ENCODE measurements at places on chromosomes 3 and 15.

DNA sequence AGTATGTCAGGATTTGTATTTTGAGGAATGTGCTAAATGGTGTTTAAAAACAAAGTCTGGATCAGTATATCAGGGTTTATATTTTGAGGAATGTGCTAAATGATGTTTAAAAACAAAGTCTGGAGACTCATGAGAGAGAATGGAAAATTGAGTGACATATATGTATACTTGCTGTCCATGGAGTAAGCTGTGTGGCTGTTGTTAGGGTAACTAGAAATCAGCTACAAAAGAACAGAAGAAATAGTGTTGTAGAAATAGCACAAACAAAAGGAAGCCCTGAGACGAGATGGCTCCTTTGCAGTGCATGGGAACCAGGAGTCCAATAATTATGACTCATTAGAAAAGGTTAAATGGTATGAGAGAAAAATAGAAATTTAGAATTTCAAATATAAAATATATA lies 282.7 kb upstream of the MANF start:
- no peak for DNase-seq

GRCh38 chr3:30531017-30531570 lies 75.3 kb upstream of the TGFBR2 start:
- DNase-seq: no peak

DNA sequence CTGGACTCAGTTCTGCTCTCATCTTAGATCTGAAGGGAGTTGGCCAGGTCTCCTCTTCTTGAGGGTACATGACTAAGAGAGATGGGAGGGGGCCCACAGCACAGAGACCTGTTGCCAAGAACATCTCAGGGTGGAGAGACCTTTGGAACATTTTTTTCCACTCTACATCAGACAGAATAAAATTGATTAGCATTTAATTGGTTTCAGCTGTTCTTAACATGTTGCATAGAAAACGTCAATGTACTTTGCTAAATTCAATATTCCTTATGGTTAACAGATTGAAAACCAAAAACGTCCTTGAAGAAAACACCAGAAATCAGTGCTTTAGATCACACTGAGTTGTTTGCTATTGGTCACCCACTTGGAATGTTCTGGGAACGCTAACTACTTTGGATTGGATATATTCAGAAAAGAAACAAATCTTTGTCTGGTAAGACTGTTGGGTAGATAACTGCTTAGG lies 36.4 kb upstream of the FSTL1 start:
- no peak for DNase-seq

GRCh38 chr3:43932921-43933320 lies 242.2 kb downstream of the ABHD5 start:
- no peak for DNase-seq

GRCh38 chr3:136490646-136491405 lies 240.7 kb downstream of the PCCB start:
- DNase-seq: no peak

DNA sequence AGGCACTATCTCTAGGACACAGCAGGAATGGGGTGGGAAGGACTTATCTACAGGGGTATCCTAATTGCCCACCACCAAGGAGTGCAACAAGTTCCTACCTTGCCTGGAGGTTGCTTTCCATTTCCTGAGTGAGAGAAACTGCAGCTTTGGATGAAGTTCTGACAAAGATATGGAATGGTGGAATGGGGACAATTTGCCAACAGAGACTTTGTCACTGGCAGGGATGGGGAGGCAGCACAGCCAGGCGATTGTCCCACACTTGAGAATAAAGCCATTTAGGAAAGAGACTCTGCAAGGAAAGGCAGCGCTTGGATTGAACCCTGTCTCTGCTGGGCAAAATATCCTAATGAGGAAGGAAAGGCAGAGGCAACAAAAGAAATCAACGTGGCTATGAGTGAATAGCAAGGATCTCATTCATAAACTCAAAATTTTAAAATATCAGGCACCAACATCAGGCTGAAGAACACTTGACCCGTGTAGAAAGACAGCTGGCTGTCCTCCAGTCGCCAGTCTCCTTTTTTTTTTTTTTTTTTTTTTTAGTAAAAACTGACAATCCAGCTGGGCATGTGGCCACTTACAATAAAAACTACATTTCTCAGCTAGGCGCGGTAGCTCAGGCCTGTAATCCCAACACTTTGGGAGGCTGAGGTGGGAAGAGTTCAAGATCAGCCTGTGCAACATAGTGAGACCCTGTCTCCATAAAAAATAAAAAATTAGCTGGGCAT lies 31.6 kb upstream of the PDE8A start:
- DNase-seq: no peak

GRCh38 chr3:194505791-194506415 lies 19.1 kb upstream of the ATP13A3 start:
- no peak for DNase-seq

DNA sequence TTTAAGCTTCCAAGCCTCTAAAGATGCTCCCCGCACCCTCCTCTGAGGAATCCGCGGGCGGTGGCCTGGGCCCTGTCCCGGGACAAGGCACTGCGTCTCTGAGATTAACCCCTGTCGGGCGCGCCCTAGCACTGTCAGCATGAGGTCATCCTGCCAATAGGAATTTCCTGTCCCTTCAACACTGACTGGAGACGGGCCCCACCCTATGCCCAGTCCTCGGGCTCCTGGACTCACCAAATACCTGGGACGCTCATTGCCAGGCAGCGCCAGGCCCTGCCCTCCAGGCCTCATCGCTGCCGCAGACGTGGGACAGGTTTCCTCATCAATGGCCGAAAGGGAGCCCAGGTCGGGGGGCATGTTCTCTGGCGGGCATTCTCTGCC lies 67.6 kb upstream of the SH3GL3 start:
- DNase-seq: no peak

- peak; percentile 3 for DNase-seq
Observed at GRCh38 chr3:99789011-99789721, 28.5 kb upstream of the CMSS1 start.

DNA sequence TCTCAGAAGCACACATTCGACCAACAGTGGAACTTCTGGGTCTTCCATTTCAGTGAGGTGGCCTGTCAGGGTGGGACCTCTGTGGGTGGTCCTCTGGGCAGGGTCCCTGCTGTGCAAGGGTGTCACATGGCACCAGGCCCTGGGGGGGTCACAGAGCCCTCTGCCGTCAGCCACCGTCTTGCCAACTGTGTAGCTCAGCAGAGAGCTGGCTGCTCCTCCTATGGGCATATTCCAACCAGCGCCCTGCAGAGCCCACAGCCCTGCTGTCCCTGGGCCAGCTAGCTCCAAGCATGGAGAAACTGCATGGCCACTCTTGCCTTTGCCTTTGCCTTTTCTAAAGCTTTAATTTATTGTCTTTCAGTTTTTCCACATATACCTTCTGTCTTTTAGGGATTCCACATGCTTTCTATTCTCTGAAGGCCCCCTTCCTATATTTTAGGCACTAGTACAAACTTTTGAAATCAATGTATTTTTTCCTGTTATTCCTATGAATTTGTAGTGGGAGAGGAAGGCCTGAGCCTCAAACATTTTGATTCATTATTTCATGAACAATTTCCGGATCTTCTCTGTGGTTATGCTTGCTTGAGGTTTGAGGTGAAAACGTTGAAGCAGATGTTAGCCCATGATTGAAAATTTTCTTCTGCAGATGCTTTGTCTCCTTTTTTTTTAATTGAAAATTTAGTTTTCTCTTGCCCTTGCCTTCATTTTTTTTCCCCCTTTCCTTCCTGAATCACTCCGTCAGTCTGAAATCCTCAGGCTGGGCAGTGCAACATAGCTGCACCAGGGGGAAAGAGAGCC lies 11.7 kb downstream of the IQCF1 start:
- DNase-seq: no peak

DNA sequence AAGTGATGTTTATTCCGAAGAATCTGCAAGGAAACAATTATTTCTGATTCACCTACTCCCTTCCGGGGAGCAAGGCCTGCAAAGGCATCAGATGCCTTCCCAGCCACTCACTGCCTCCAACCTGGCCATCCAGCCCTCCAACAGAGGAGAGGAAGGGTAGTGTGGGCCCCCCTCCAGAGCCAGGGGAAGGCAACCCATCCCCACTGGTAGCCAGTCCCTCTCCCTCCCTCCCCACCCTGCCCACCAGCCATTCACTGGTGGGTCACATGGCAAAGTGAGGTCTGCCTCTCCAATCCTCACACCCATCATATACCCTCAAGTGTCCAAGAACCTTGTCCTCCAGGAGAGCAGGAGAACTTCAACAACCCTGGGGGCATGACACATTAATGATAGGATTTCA lies 2.4 kb upstream of the VIPR1 start:
- no peak for DNase-seq

- no peak for DNase-seq
Observed at GRCh38 chr15:75436881-75437280, 14.6 kb downstream of the SIN3A start.

GRCh38 chr3:161156936-161157335 lies 51.8 kb upstream of the B3GALNT1 start:
- DNase-seq: no peak

GRCh38 chr3:8864402-8865350 lies 95.3 kb upstream of the OXTR start:
- DNase-seq: no peak

DNA sequence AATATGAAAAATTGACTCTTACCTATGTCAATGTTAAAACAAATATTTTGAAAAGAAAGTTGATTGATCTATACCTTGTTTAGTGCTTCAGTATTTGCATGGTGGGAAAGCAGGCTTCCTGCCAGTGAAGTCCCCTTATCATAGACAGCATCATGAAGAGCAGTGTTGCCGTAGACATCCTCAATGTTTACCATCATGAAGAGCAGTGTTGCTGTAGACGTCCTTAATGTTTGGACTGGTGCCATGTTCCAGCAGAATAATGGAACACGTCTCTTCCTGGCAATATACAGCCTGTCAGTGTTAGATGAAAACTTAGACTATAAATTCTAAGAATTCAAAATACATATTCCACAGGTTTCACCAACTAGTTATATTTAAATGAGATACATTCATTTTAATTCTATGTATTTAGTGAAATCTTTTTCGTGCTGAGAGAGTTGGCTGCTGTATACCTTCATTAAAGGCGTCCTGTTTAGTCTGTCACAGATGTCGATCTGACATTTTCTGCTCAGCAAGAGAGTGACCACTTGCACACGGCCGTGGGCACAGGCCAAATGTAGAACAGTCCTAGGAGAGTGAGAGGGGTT lies 116.8 kb downstream of the LMLN start:
- DNase-seq: no peak

DNA sequence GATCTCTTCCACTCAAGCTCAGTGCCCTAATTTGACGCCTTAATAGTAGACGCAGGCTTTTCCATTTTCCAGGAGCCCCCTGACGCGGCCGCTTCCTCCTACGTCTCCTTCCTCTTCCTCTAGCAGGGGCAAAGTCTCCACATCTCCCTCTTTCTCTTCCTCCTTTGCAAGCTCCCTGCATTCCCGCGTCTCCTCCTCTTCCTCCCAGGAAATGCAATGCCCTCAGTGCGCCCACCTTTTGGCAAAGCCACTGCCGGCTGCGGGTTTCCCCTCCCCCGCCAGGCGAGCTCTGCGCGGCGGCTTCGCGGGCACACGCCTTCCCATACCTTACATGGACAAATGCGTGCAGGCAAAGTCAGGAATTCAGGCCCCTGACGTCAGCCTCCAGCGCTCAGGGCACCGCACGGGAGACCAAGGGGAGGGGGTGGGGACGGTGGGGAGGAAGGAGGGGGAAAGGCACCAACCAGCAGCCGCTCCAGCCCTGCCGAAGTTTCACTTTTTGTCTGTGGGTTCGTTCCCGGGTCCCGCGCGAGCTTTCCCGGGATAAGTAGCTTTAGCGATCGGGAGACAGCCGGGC lies 432 bp upstream of the LPP start:
- DNase-seq: no peak

DNA sequence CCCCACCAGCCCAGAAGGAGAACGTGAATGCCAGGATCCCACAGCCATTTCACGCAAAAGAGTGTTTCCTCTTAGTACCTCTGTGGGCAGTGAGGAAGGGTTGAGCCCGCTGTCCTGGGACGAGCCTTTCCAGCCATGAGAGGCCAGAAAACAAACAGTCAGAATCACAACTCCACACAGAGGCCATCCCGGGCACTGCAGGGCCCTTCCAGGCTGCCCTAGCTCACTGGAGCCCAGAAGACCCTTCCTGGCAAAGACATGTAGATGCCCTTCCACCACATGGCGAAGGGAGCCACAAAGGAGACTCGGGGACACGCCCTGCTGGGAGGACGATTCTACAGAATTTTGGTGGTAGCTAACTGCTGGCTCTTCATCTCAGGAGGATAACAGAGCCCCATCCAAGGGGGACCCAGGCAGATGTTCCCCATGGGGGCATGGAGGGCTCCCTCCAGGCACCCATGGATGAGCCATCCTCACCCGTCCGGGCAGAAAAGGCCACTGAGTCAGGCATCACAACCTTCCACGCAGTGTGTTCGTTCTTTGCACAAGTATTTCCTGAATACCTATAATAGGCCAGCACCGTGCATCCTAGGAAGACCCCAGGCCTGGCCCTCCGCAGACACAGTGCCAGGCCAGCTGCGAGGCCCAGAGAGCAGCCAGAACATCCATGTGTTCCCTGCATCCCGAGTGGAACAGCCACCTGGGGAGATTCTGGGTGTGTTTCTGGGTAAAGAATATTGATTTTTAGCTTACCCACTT lies 47.2 kb downstream of the SLC12A8 start:
- no peak for DNase-seq

DNA sequence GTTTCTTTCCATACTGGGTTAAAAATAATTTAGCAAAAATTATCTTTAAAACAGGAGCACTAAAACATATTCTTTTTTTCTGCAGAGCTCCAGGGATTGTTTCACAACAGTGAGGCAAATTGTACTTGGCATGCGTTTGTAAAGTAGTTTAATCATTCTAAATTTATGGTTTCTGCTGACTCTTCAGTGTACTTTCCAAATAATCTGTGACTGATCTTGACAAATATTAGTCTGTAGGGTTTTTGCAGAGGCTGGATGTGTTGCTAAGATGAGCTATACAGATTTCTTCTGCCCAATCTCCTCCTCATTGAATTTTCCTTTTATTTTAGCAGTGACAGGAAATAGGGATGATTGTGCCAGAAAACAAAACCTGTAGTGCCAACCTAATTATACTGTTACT lies 328.0 kb upstream of the MANF start:
- DNase-seq: no peak

GRCh38 chr3:185586686-185587039 lies 568 bp downstream of the SENP2 start:
- DNase-seq: no peak

GRCh38 chr3:67650084-67650483 lies 4.3 kb downstream of the SUCLG2 start:
- no peak for DNase-seq

- no peak for DNase-seq
Observed at GRCh38 chr3:52222319-52223221, 2.9 kb downstream of the TLR9 start.
